ENCODE measurements at places on chromosomes 1 and 21.
A peak's percentile ranks its signal among the peaks of the same experiment; 100 is the strongest.

DNA sequence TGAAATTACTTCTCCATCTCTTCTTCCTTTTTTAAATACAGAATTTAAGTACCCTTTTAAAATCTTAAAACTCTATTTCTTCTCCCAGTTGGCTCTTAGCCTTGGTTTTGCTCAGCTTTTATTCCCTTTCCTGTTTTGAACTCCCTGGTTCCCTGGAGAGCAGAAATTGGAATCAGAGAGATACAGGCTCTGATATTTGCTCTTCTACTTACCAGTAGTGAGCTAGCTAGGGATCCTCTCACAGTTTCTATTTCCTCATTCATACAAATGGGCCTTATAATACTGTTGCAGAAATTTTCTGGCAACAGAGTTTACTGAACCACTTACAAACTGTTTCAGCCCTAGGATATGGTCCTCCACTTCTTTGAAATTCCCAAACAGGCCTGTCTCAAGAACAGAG lies 606.3 kb downstream of the NUF2 start:
- DNase-seq, result no peak

- no peak for DNase-seq
Measured at GRCh38 chr1:3838788-3839187, 18.2 kb downstream of the CEP104 start.

DNA sequence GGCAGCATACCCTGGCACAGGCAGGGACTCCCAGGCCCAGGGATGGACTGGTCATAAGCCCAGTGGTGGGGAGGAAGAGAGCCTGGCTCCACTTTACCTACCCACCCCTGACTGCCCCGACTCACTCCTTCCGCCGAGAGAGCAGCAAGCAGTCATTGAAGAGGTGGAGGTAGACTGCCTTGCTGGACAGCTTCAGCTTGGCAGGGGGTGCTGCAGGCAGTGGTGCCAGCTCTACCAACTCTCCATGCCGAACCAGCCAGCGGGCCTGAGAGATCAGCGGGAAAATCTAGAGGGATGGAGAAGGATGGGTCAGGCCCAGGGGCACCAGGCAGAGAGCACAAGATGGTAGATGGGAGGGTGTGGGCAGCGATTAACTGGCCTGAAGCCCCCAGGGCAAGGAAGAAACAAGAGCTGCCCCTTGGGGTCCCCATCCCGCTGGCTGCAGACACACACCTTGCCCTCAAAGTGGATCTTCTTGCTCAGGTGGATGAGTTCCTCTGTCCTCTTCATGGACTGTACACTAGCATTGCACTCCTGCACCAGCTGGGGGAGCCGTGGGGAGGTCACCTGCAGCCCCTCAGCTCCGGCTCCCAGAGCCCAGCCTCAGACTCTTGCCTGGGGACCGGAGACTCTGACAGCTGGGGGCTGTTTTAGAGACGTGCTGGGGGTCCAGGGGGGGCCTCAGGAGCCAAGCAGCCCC lies 7.7 kb downstream of the ARHGEF19 start:
- DNase-seq, result no peak

DNA sequence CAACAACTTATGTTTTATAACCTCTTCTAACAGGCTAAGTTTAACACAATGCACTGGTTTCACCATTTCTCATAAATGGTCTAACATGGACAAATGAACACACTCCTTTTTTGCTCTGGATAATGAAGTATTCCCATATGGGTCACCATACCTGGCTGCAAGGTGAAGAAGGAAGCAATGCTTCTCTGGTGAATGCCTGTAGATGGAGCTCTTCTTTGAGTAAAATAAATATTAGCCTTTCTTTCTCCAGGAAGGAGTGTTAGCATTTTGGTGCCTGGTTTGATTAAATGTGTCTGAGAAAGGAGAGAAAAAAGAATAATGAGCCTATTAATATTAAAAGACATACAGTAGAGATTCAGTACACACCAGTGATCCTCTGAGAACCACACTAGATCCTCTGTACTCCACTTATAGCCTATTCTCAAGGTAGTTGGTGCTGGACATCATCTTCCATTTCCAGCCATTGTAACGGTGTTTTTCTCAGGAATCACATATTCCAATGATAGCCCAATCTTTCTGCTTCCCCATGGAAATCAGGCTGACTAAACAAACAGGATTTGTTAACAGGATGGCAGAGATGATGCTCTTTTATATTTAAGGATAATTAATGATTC lies 17.6 kb downstream of the MTFR1L start:
- DNase-seq, result peak; percentile 8

DNA sequence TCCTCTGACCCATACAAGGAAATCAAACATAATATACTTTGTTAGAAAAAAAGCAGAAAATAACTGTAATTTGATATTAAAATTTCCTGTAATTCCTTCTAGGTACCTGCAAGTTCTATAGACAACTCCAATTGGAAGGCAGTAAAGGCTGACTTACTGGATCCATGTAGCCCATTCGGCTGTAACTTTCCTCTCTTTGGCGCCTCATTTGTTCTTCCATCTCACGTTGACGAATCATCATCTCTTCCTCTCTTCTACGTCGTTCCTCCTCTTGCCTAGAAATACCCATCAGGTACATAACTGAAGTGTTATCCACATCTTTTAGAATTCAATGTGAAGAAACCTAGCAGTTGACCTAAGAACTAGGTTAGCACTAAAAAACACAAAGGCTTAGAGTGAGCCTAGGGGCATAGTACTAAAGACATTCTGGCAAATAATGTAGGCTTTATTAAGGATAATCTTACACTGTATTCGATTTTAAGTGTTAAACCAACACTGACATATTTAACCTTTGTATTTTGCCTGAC lies 5.1 kb downstream of the SFPQ start:
- DNase-seq, result no peak

GRCh38 chr1:68140536-68140935 lies 90.1 kb upstream of the DIRAS3 start:
- no peak for DNase-seq

DNA sequence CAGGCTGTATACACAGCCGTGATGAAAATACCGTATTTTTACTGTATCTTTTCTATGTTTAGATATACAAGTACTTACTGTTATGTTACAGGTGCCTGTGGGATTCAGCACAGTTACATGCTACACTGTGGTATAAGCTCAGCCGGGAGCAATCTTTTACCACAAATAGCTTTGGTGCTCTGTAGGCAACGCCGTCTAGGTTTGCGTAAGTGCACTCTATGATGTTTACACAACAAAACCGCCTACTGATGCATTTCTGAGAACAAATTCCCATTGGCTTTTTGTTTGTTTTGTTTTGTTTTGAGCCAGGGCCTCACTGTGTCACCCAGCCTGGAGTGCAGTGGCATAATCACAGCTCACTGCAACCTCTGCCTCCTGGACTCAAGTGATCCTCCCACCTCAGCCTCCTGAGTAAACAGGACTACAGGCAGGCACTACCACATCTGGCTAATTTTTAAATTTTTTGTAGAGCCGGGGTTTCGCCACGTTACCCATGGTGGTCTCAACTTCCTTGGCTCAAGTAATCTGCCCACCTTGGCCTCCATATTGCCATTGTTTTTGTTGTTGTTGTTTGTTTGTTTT lies 81.0 kb downstream of the SCCPDH start:
- DNase-seq, result no peak
